ENCODE measurements at places on chromosomes 6 and 20. TPM values are rescaled to one million over a fixed set of nuclear protein-coding genes. Genes with fewer than 3 reads are reported as not detected.
A peak's percentile ranks its signal among the peaks of the same experiment; 100 is the strongest.

DNA sequence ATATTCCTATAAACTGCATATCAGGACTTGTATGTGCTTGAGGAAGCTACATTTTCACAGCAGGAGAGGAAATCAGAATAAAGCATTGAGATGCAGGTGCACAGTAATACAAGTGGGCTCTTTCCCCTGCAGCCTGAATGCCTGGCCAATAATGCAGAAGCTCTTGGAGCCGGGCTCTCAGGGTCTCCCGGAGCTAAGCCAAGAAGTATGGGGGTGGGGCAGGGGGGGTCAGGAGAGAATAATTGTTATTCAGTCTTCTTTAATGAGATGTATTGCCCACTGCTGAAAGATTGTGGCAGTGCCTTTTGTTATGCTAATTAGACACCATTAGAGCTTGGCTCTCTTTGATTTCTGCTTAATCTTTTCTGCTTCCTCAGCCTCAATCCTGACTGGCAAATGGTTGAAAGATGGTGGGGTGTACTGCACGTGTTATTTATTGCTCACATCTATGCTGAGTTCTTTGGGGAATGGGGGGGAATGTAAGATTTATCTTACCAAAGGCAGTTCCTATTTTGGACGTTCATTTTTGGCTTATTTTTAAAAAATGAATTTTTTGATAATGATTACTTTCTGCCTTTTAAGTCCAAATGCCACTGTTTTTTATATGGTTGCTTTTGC lies 407.6 kb upstream of the SOX4 start:
- H3K4me3 ChIP-seq, result no peak overlapping the region
- no peaks in the 10 kb centered on the region for H3K36me3 ChIP-seq
- peaks cover 15% of the 10 kb centered on the region for H3K4me1 ChIP-seq
- no peak overlapping the region for H3K27ac ChIP-seq
- no peak for DNase-seq
- no peaks in the 10 kb centered on the region for H3K27me3 ChIP-seq

Gene FNDC11
- 0.67 TPM for total RNA-seq

GRCh38 chr20:37071481-37071911 lies 24.3 kb downstream of the RBL1 start:
- H3K27ac ChIP-seq, result peak overlapping the region; percentile 93
- H3K4me3 ChIP-seq, result peak overlapping the region; percentile 81
- peaks cover 35% of the 10 kb centered on the region for H3K4me1 ChIP-seq
- DNase-seq, result peak; percentile 25

GRCh38 chr6:24489470-24489869 lies at the start of gene GPLD1:
Gene GPLD1 (minus strand): TSS chr6:24489578. CDS start chr6:24489511, 67 bp downstream.
- no peaks in the 10 kb centered on the region for H3K27me3 ChIP-seq
- H3K4me1 ChIP-seq, result peaks cover 11% of the 10 kb centered on the region
- no peak within 1 kb of the TSS for H3K27ac ChIP-seq
- H3K36me3 ChIP-seq, result no peaks in the 10 kb centered on the region
- DNase-seq, result no peak

- H3K4me1 ChIP-seq, result no peaks in the 10 kb centered on the region
- DNase-seq, result no peak
- H3K4me3 ChIP-seq, result no peak overlapping the region
- H3K27me3 ChIP-seq, result no peaks in the 10 kb centered on the region
- H3K27ac ChIP-seq, result no peak overlapping the region
- H3K36me3 ChIP-seq, result no peaks in the 10 kb centered on the region
These were observed 169.3 kb upstream of the RIN2 start for GRCh38 chr20:19588732-19589131.

Gene C20orf144
- 0.23 TPM for total RNA-seq

DNA sequence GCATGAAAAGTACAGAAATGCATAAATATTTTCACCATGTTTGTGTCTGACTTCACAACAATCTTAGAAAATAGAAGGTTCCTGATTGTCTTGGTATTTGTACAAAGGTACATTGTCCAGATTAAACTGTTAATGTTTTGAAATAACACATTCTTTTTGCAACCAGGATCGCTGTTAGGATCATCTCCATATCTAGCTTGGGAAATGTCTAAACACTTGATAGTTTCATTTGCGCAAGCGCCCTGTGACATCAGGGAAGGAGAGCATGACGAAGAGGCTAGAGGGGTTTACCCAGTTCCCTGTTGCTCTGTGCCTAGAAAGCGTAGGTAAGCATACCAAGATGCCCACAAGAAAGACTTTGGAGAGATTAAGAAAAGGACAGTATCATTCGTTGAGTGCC lies 19.4 kb downstream of the ALDH8A1 start:
- no peaks in the 10 kb centered on the region for H3K27me3 ChIP-seq
- no peak overlapping the region for H3K27ac ChIP-seq
- no peaks in the 10 kb centered on the region for H3K36me3 ChIP-seq
- no peaks in the 10 kb centered on the region for H3K4me1 ChIP-seq
- H3K4me3 ChIP-seq, result no peak overlapping the region

Gene TMC2
- total RNA-seq, result not detected

Gene CST5
- total RNA-seq, result not detected

GRCh38 chr20:4891190-4891763 lies 110.0 kb downstream of the SLC23A2 start:
- no peak for DNase-seq
- no peak overlapping the region for H3K4me3 ChIP-seq
- no peaks in the 10 kb centered on the region for H3K27me3 ChIP-seq
- peaks cover 1% of the 10 kb centered on the region for H3K4me1 ChIP-seq
- H3K27ac ChIP-seq, result no peak overlapping the region
- peaks cover 2% of the 10 kb centered on the region for H3K36me3 ChIP-seq

Gene LY6G6F
- total RNA-seq, result not detected

Gene KCNK16
- not detected for total RNA-seq

Measured in activated T-cell treated with anti-CD3 and anti-CD28 coated beads, Interleukin-2, amount 50 U/mL, for 72 hours (primary cell).